ENCODE measurements at places on chromosomes 3 and 15.

- no peak for DNase-seq
These were observed 143.4 kb downstream of the GREM1 start for GRCh38 chr15:32861174-32861573.

- no peak for DNase-seq
These were observed 110.8 kb downstream of the LRIG1 start for GRCh38 chr3:66390013-66390412.

- no peak for DNase-seq
These were observed 204.7 kb upstream of the MCTP2 start for GRCh38 chr15:94026458-94027304.

DNA sequence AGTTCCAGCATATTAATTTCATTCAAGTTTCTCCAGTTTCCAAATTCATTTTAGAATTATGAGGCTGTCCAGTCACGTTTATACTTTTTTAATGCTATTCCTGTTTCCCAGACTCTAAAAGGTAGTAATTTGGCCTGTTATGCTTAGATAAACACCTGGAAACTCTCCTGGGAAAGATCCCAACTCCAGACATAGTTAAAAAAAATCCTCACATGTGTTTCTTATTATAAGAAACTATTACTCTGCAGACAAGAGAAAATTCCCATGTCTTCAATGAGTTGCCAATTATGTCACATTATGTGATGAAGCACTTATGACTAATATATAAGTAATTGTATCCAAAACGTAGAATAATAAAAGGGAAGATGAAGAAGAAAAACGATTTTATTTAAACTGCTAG is 137.1 kb upstream of the TMC3 start:
- no peak for DNase-seq

DNA sequence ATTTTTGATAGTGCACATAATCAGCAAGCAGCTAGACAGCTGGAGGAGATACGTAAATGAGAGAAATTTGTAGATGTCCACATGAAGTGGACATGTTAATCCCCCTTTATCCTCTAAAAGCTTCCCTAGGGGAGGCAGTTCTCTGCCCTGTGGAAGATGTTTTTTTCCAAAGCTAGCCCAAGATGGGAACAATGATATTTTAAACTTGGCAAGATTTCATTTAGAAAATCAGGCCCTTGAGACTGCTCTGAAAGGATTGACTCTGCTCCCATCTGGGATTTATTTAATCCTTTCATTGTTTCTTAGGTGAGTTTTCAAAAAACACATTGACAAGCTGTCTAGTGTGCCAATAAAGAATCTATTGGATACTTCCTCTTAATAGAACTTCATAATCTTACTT is 92.0 kb downstream of the SYNPR start:
- no peak for DNase-seq

DNA sequence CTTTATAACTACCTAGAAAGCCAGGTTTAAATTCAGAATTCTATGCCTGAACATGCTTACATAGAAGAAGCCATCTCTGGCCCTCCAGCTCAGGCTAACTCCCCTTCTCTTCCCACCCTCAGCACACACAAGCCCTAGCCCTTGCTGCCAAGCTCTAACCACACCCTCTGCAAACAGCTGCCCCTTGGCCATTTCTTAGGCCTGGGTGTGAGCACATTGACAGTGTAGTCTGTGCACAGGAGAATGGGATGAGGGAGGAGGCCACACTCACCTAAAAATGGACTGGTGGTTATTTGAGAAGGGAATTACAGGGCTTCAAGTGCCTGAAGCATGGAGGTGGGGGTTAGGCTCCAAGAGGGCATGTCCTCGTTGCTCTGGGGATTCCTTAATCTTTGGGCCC is 42.3 kb upstream of the SLC25A36 start:
- no peak for DNase-seq

DNA sequence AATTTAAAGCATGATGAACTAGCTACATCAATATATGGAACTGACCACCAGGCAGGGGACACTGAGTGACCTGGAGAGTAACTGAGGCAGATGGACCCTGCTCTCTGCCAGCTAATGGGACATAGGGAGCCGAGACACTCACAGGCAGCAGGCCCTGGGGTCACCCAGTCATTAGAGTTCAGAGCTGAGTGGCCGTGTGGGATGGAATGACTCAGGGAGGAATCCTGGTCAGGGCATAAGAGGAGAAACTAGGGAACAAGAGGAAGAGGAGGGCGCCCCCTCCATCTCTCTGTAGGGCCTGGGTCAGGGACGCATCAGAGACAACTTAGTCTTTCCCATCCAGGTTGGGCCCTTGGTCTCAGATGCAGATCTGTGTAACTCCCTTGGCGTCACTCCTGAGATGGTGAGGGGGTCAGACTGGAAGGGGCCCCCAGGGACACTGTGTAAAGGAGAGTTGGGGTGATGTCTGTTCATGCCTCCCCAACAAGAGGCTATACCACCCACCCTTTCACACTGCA is 39.8 kb downstream of the CCDC12 start:
- DNase-seq: no peak

DNA sequence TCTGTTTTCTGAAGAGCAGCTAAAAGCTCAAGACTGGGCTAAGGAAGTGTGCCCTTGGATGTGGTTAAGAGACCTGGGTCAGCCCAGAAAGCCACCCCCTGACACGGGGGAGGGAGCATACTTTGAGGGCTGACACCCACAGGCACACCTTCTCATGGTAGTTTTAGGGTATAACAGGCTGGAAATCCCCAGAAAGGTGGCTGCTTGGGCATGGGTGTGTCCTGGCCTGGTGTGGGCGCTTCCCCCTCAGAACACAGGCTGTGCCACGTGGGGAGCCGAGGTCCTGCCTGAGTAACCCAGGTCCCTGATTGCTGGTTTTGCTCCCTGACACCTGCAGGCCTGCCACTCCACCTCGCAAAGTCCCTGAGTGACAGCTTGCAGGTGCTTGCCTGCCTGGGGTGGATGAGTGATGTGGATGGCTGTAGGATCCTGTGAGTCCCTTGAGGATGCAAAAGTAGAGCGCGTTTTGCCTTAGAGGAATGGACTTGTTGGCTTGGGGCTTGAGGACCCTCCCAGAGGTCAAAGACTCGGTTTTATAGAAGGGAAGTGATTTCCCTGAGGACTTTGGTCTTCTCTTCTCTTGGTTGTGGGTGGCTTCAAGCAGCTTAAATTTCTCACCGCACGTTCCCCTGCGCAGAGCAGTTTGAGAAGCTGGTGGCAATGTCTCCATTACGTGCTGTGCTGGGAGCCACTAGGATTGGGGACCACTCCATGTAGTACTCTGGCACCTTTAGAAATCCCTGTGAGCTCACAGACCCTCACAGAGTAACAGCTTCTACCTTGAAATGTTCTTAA is 94.4 kb downstream of the DNASE1L3 start:
- no peak for DNase-seq

DNA sequence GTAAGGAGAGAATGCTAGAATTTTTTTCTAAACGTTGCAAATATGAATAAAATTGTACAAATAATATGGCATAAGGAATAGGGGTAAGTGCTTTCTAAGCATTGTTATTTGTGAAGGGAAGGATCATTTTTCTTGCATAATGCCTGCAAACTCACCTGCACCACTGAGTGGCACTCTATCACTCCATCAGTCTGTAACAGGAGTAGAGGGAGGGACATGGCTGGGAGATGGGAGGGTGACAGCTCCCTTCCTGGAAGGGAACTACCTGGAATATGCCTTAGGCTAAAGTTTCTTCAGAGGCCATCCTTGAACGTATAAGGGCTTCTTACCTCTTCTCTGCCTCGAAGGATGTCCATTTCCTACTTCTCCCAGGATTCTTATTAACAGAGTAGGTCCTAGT is 3.0 kb downstream of the NAALADL2 start:
- DNase-seq: no peak

GRCh38 chr15:73751899-73752805 is 999 bp downstream of the INSYN1 start:
- DNase-seq: no peak

DNA sequence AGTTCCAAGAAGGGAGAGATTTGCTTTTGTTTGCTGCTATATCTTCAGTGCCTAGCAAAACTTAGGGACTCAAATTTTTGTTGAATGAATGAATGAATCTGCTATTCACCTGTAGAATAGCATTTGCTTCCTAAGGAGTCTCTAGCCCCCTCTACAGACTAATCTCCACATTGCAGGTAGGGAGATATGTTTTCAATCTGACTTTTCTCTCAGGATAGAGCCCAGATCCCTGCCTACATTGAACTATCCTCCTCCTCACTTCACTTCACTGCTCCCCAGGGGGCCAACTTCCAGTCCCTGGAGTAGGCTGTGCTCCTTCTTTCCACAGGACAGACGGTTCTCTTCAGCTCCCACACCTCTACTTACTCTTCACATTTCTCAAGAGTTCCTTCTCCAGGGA is 81.9 kb upstream of the PTX3 start:
- no peak for DNase-seq

- no peak for DNase-seq
These were observed 27.8 kb upstream of the ARHGEF3 start for GRCh38 chr3:56829533-56829932.

DNA sequence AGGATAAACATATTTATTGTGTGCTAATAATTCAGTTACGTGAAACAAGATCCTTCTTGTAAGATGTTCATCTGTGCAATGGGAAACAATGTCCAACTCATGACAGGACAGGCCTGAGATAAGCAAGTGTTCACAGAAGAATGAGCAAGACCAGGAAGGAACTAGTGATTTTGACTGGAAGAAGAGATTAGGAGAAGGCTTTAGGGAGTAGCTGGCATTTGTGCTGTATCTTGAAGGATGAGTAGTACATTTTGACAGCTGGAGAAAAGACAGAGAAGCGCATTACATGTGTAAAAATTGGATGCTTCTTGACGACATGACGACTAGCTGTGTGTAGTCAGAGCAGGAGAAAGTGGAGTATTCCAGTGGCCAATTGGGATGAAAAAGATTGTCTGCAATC is 48.4 kb downstream of the GBE1 start:
- no peak for DNase-seq

- no peak for DNase-seq
These were observed 193.6 kb upstream of the SATB1 start for GRCh38 chr3:18618723-18619122.

GRCh38 chr3:143037867-143038266 is 36.5 kb downstream of the U2SURP start:
- no peak for DNase-seq

GRCh38 chr3:147572970-147573340 is 163.8 kb downstream of the ZIC1 start:
- no peak for DNase-seq

GRCh38 chr3:104632947-104633346 is 733.8 kb upstream of the ALCAM start:
- no peak for DNase-seq

Measured in suprapubic skin (tissue), 4 donors.